ENCODE measurements at places on chromosomes 1 and 21. TPM values are rescaled to one million over a fixed set of nuclear protein-coding genes. Genes with fewer than 3 reads are reported as not detected.
A peak's percentile ranks its signal among the peaks of the same experiment; 100 is the strongest.

RPE65 gene
- not detected for total RNA-seq

DNA sequence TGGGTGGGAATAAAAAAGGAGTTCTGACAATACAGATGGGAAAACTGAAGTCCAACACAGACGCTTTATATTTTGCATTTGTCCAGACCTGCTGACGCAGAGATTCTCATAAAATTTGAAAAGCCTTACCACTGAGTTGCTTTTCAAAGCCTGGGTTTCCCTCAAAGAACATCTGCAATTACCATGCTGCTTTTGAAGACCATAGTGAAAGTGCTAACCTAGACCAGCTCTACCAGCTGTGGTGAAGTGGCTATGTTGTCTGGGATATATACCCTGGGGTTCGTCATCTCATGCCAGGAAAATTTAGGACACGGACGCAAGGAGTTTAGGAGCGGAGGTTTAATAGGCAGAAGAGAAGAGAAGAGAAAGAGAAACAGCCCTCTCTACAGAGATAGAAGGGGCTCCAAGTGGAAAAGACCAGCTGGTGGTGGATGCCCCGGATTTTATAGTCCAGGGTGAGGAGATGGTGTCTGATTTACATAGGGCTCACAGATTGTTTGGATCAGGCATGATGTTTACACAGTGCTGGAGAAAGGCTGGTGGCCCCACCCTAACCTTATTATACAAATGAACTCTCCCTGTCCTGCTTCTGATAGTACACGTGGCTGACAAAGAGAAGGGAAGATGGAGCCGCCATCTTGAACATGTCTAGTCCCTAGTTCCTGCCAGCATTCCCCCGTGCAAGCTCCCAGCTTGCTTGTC lies 73.8 kb downstream of the AK4 start:
- no peak overlapping the region for H3K4me3 ChIP-seq
- no peak for DNase-seq
- H3K4me1 ChIP-seq, result no peaks in the 10 kb centered on the region
- no peak overlapping the region for H3K27ac ChIP-seq
- no peaks in the 10 kb centered on the region for H3K36me3 ChIP-seq

GRCh38 chr1:109687641-109688499 lies at the start of gene GSTM1:
Gene GSTM1, plus strand, starts transcription at chr1:109687817. Its CDS starts 57 bp downstream, at chr1:109687874.
- H3K27ac ChIP-seq, result peak within 1 kb of the TSS; percentile 84
- H3K4me1 ChIP-seq, result no peaks in the 10 kb centered on the region
- DNase-seq, result no peak
- no peaks in the 10 kb centered on the region for H3K36me3 ChIP-seq
- H3K4me3 ChIP-seq, result no peak within 1 kb of the TSS

- no peaks in the 10 kb centered on the region for H3K36me3 ChIP-seq
- H3K4me3 ChIP-seq, result no peak overlapping the region
- DNase-seq, result no peak
- no peak overlapping the region for H3K27ac ChIP-seq
- H3K27me3 ChIP-seq, result no peaks in the 10 kb centered on the region
Observed at GRCh38 chr1:246987083-246987690, 20.7 kb downstream of the ZNF695 start.

- H3K27ac ChIP-seq, result no peak overlapping the region
- H3K36me3 ChIP-seq, result no peaks in the 10 kb centered on the region
- no peak for DNase-seq
- H3K4me3 ChIP-seq, result no peak overlapping the region
- no peaks in the 10 kb centered on the region for H3K27me3 ChIP-seq
Observed at GRCh38 chr1:65233782-65234181, 75.6 kb upstream of the DNAJC6 start.

- H3K27me3 ChIP-seq, result no peaks in the 10 kb centered on the region
- H3K4me1 ChIP-seq, result peaks cover 44% of the 10 kb centered on the region
- H3K36me3 ChIP-seq, result no peaks in the 10 kb centered on the region
- DNase-seq, result no peak
- H3K27ac ChIP-seq, result peak overlapping the region; percentile 100
- no peak overlapping the region for H3K4me3 ChIP-seq
Observed at GRCh38 chr1:36178471-36179219, 22.7 kb downstream of the MAP7D1 start.

- H3K27ac ChIP-seq, result no peak overlapping the region
- no peaks in the 10 kb centered on the region for H3K27me3 ChIP-seq
- no peak overlapping the region for H3K4me3 ChIP-seq
- H3K36me3 ChIP-seq, result no peaks in the 10 kb centered on the region
Observed at GRCh38 chr1:171627020-171627419, 5.0 kb downstream of the MYOCOS start.

- no peak overlapping the region for H3K27ac ChIP-seq
- no peak overlapping the region for H3K4me3 ChIP-seq
- no peaks in the 10 kb centered on the region for H3K4me1 ChIP-seq
- no peaks in the 10 kb centered on the region for H3K36me3 ChIP-seq
- DNase-seq, result no peak
- no peaks in the 10 kb centered on the region for H3K27me3 ChIP-seq
Observed at GRCh38 chr1:74161497-74161896, 36.5 kb downstream of the LRRIQ3 start.

DNA sequence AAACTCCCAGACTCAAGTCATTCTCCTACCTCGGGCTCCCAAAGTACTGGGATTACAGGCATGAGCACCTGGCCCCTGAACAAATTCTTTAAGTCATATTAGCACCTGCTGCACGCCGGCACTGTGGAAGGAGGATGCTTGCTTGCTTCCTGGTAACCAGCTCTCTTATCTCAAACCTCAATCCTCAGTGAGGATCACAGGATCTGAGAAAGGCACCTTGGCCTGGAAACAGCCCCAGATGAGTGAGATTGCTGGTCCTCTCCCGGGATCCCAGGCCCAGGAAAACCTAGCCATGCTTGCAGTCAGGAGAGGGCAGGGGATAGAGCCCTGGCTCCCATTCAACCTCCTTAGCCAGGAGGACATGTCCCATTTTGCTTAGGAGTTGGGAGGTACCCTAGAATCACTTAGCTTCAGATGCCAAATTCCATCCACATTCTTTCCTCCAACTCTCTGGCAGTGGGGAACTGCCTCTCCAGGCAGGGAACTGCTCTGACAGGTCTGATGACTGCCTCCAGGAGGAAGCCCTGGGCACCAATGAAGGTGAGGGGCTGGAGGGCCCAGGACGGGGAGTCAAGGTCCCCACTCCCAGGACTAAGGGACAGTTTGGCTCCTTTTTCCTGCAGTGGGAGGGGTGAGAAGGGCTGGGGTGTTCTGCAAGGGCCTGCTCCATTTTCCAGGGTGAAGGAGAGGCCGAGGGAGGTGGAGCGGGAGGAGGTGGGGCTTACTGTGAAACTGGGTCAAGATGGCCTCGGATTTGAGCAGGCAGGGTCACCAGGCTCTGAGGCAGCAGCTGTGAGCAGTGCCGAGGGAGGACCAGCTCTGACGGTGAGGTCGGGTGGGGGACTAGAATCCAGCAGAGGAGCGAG lies 9.5 kb downstream of the GPR37L1 start:
- no peak overlapping the region for H3K4me3 ChIP-seq
- H3K27ac ChIP-seq, result peak overlapping the region; percentile 79

- H3K27me3 ChIP-seq, result no peaks in the 10 kb centered on the region
- no peak overlapping the region for H3K27ac ChIP-seq
- H3K4me3 ChIP-seq, result no peak overlapping the region
- H3K36me3 ChIP-seq, result no peaks in the 10 kb centered on the region
- no peaks in the 10 kb centered on the region for H3K4me1 ChIP-seq
Observed at GRCh38 chr1:46747683-46748288, 28.9 kb upstream of the EFCAB14 start.

DNA sequence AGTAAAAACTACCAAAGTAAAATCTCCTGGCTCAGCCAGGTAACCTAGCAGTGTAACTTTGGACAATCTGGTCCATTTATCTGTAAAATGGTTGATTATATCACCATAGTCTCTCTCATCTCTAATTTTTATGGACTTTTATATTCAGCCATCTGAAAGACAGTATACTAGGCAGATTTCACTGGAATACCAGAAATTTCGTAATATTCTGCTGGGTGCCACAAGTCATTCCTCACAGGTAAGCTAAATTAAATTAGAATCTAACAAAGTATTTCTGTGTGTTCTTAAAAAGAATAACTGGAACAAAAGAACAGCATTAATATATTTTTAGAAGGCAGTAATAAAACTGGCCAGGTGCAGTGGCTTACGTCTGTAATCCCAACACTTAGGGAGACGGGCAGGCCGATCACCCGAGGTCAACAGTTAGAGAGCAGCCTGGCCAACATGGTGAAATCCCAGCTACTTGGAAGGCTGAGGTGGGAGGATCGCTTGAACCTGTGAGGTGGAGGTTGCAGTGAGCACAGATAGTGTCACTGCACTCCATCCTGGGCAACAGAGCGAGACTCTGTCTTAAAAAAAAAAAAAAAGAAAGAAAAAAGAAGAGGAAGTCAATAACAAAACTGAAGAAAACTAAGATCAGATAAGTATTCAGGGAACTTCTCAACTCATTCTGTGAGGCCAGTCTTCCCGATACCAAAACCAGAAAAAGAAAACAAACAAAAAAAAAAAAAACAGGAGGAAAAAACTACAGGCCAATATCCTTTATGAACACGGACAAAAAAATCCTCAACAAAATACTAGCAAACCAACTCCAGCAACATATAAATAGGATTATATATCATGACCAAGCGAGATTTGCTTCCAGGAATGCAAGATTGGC lies 35.9 kb downstream of the PIK3R3 start:
- DNase-seq, result no peak
- H3K4me1 ChIP-seq, result peaks cover 6% of the 10 kb centered on the region
- no peak overlapping the region for H3K27ac ChIP-seq

GRCh38 chr1:67601955-67602354 lies 83.0 kb upstream of the GADD45A start:
- no peak for DNase-seq
- peaks cover 8% of the 10 kb centered on the region for H3K4me1 ChIP-seq
- no peaks in the 10 kb centered on the region for H3K36me3 ChIP-seq
- no peak overlapping the region for H3K4me3 ChIP-seq

NBPF6 gene
- total RNA-seq, result not detected

- no peaks in the 10 kb centered on the region for H3K4me1 ChIP-seq
Observed at GRCh38 chr1:788835-789234, 102.4 kb upstream of the OR4F16 start.

MEX3A gene
- total RNA-seq, result not detected

MAP3K7CL gene
- total RNA-seq, result 17.4 TPM

EXTL1 gene
- 0.33 TPM for total RNA-seq

- no peak overlapping the region for H3K27ac ChIP-seq
- H3K36me3 ChIP-seq, result no peaks in the 10 kb centered on the region
- no peak for DNase-seq
- no peak overlapping the region for H3K4me3 ChIP-seq
- H3K27me3 ChIP-seq, result no peaks in the 10 kb centered on the region
Observed at GRCh38 chr1:248691567-248692155, 10.9 kb downstream of the OR14I1 start.

RIIAD1 gene
- total RNA-seq, result not detected

- no peak for DNase-seq
- no peaks in the 10 kb centered on the region for H3K27me3 ChIP-seq
- H3K27ac ChIP-seq, result no peak overlapping the region
- H3K4me1 ChIP-seq, result no peaks in the 10 kb centered on the region
- H3K36me3 ChIP-seq, result no peaks in the 10 kb centered on the region
- no peak overlapping the region for H3K4me3 ChIP-seq
Observed at GRCh38 chr1:206537141-206537540, 29.8 kb downstream of the RASSF5 start.

DNA sequence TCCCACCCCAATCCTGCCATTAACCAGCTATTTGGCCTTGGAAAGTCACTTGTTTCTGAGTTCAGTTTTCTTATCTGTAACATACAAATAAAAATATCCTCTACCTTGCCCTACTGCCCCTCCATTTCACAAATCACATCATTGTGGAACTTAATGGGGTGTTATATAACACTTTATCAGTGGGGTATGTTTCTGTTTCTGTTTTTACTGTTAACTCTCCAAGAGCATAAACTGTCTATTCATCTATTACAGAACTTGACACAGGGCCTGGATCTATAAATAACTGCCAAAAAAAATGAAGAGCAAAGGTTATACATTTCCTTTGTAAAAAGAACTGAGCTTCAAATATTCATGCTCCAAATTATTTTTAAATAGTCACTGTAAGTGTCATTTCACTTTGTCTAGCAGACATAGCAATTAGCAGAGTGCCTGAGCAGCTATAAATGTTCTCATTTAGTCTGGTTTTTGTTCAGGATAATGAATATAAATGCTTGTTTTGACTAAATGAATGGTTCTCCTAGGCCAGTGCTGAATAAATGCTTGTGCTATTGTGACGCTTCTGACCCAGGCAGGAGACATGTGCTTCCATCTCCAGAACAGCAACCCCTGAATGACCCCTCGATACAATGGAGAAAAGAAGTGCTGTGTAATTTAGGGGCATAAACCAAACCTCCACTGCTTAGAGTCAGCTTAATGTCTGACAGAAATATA lies 7.4 kb downstream of the PIGM start:
- peaks cover 24% of the 10 kb centered on the region for H3K4me1 ChIP-seq
- no peak for DNase-seq
- H3K27me3 ChIP-seq, result no peaks in the 10 kb centered on the region

DNA sequence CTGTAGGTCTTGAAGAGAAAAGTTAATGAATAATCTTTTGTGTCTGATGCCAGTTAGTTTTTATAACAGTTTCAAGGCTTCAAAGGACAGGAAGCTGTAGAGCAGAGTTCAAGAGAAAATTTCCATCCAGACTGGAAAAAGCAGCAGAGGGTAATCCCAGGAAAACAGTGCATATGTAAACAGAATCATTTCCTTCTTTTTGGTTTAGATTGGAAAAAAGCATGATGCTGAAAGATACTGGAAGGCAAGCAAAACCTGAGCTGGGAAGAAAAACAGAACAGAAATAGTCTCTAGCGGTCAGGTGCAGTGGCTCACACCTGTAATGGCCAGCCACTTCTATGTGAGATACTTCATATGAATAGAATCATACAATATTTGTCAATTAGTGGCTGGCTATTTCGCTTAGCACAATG lies 71.9 kb downstream of the ZSWIM5 start:
- H3K27me3 ChIP-seq, result no peaks in the 10 kb centered on the region
- H3K4me1 ChIP-seq, result no peaks in the 10 kb centered on the region
- no peak for DNase-seq
- no peaks in the 10 kb centered on the region for H3K36me3 ChIP-seq
- no peak overlapping the region for H3K4me3 ChIP-seq
- no peak overlapping the region for H3K27ac ChIP-seq

TSPEAR gene
- not detected for total RNA-seq

DNA sequence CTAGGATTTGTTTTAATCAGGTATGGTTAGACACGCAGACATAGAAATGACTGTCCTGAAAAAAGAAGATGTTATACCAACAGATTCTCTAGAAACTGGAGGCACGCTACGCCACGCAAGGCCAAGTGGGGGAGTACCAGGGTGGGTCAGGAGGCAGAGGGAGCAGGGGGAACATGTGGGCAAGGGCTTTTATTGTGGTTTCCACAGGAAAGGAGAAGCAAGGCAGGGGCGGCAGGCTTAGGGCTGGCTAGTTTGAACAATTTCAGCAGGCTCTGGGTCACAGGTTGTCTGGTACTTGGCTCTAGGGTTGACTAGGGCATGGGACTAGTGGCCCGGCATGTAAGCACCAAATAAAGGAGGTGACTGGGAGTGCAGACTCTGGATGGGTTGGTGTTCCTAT lies 7.2 kb downstream of the MTARC2 start:
- H3K4me1 ChIP-seq, result peaks cover 25% of the 10 kb centered on the region
- H3K36me3 ChIP-seq, result peaks cover 30% of the 10 kb centered on the region
- H3K4me3 ChIP-seq, result no peak overlapping the region

GRCh38 chr1:41365772-41366454 lies 4.7 kb downstream of the FOXO6 start:
- no peak for DNase-seq
- H3K4me1 ChIP-seq, result peaks cover 29% of the 10 kb centered on the region
- H3K27me3 ChIP-seq, result no peaks in the 10 kb centered on the region
- no peaks in the 10 kb centered on the region for H3K36me3 ChIP-seq
- peak overlapping the region; percentile 64 for H3K27ac ChIP-seq

GRCh38 chr1:28510273-28510969 lies 4.6 kb downstream of the RCC1 start:
- DNase-seq, result no peak
- no peaks in the 10 kb centered on the region for H3K27me3 ChIP-seq
- no peak overlapping the region for H3K4me3 ChIP-seq
- H3K4me1 ChIP-seq, result peaks cover 49% of the 10 kb centered on the region
